Stimulated activated CD4-positive, alpha-beta T cell treated with anti-CD3 and anti-CD28 coated beads, TNF-alpha, amount 100 ng/mL, for 48 hours (primary cell): ENCODE measurements at places on chromosomes 7 and 10.

DNA sequence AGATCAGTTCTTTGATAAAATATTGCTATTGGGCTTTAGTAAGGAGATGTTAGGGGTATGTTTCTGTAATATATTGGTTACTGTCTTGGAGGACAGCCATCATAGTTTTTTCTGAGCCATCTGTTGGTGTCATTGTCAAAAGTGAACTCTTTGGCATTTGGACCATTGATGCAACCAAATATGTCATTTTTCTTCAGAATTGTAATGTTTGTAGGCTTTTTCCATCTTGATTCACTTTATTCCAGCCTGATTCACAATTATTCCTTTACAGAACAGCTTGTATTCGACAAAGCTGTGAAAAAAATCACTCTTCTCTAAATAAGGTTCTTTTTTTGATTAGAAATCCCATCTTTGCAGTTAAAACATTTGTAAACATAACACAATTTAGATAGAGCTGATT, 37.4 kb downstream of the SMNDC1 start:
- DNase-seq = no peak

DNA sequence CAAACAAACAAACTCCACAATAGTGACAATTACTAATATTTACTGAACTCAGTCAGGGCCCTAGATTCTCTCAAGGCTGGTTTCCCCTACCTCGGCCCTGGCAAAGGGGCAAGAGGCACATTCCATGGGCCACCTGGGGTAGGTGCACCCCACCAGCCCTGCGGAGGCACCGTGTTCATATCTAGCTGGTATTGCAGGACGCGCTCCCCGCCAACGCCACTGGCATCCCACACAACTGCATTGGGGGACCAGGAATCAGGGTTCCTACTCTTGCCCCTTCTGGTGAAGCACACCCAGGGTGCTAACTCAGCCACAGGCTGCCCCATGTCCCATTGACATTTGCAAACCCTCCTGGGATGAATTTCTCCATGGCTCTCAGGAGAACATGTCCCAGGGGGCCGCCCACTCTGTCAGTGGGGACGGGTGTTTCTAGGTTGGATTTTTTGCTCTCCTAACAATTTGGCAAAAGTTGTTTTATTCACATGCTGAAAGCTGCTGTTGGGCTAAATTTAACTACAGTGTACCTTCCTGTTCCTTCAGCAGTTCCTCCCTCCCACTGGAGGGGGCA, 76.7 kb downstream of the ZRANB1 start:
- no peak for DNase-seq

- no peak for DNase-seq
Measured at GRCh38 chr10:95388539-95388938, 97.7 kb upstream of the PDLIM1 start.

GRCh38 chr7:137078781-137079180, 210.3 kb downstream of the CHRM2 start:
- no peak for DNase-seq

GRCh38 chr7:45623157-45623556, 49.0 kb downstream of the ADCY1 start:
- DNase-seq = no peak

- DNase-seq = no peak
Measured at GRCh38 chr10:21638681-21639080, 104.6 kb downstream of the MLLT10 start.

DNA sequence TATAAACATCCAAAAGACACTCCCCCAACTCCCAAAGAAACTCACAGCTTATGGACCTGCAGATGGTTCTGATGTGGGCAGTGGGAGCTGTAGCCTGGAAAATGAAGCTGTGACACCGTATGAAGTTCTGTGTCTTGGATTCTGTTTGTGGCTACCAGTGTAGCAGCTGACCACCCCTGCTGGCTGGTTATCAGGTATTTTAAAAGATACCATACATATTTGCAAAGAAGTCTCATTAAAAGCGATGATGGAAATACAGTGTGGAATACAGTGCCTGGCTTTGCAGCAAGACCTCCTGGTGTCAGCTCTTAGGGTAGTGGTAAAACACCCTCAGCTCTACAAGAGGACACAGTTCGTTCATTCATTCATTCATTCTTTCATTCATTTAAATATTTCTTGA, 194.3 kb upstream of the PRKCQ start:
- no peak for DNase-seq

DNA sequence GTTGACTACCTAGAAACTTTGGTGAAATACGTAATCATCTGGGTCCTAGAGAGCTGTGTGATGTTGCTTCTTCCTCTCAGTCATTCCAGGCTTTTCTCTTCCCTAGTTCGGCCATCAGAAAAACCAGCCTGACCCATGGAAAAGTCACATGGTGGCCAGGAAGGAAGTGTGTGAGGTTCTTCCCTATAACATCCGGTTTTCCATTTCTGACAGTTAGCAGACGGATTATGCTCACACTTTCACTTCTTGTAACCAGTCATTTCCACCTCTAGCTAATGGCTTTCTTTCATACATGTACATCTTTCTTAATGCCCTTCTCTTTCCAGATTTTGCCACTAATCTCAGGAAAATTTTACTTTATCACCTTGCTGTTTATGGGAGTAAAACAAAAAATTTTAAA, 110.0 kb upstream of the GLCCI1 start:
- no peak for DNase-seq

- DNase-seq = no peak
Measured at GRCh38 chr7:51009716-51010496, 227.2 kb upstream of the GRB10 start.

GRCh38 chr7:110688908-110689307, 402.0 kb upstream of the LRRN3 start:
- no peak for DNase-seq
